GM23338 (cell line): ENCODE measurements at places on chromosomes 13 and 19. TPM values are rescaled to one million over a fixed set of nuclear protein-coding genes. Genes with fewer than 3 reads are reported as not detected.

- peak; percentile 44 for DNase-seq
Measured at GRCh38 chr19:9935506-9936325, 599 bp downstream of the OLFM2 start.

DNA sequence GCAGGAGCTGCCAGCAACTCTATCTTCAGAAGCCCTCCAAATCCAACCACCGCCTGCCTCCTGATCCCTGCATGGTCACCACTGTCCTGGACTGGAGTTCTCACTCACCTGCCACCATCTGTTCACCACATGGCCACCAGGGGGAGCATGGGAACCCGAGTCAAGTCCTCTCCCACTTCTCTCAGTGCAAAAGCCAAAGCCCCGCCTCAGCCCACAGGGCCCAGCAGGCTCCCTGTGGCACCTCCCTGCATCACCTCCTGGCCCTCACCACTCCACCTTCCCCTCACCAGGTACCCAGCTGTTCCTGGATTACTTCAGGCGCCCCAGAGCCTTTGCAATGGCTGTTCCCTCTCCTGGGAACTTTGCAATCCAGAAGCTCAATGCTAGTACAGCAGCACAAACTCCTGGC lies 5.3 kb downstream of the DHPS start:
- DNase-seq, result peak; percentile 96

GCDH gene
- 73.3 and 99.8 TPM in 2 replicates for total RNA-seq

GRCh38 chr13:98996046-98996445 lies 18.2 kb upstream of the DOCK9 start:
- DNase-seq, result no peak

TMC4 gene
- 0.58 and 2.3 TPM in 2 replicates for total RNA-seq

SIGLEC8 gene
- total RNA-seq, result not detected in 2 replicates

DNA sequence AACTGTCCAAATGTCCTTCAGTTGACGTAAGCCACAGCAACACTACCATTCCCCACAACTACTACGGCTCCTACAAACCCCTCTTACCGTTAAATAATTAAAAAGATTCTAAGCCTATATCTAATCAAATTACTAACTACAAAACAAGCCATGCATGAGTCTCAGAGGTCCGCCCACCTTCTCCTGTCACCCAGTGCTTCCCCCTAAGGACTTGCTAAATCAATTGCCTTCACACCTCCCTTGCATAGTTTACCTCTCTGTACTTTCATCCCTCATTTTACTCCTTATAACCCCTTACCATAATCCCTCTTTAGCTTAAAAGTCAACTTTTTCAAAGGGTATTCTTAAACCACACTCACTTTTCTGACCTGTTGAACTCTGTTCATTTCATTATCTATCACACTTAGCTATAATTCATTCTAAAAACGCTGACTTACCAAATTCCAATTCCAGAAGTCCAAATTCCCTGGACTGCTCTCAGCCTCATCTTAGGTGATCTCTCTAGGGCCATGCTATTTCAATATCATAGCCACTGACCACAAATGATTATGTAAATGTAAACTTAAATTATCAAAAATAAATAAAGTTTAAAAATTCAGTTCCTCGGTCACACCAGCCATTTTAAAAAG lies 187.8 kb downstream of the DIAPH3 start:
- peak; percentile 17 for DNase-seq

- no peak for DNase-seq
Measured at GRCh38 chr19:38277549-38277948, 13.2 kb downstream of the SPINT2 start.

GRCh38 chr13:102944821-102945220 lies 99.0 kb downstream of the ERCC5 start:
- DNase-seq, result no peak

- no peak for DNase-seq
Measured at GRCh38 chr19:43506629-43507028, 2.1 kb upstream of the PHLDB3 start.

- DNase-seq, result no peak
Measured at GRCh38 chr13:42999491-42999890, 7.5 kb upstream of the EPSTI1 start.

KLC3 gene
- 4.2 and 6.4 TPM in 2 replicates for total RNA-seq

DNA sequence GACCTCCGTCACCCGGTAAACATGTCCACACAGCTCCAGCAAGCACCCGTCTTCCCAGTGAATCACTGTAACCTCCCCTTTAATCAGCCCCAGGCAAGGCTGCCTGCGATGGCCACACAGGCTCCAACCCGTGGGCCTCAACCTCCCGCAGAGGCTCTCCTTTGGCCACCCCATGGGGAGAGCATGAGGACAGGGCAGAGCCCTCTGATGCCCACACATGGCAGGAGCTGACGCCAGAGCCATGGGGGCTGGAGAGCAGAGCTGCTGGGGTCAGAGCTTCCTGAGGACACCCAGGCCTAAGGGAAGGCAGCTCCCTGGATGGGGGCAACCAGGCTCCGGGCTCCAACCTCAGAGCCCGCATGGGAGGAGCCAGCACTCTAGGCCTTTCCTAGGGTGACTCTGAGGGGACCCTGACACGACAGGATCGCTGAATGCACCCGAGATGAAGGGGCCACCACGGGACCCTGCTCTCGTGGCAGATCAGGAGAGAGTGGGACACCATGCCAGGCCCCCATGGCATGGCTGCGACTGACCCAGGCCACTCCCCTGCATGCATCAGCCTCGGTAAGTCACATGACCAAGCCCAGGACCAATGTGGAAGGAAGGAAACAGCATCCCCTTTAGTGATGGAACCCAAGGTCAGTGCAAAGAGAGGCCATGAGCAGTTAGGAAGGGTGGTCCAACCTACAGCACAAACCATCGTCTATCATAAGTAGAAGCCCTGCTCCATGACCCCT lies 9.0 kb upstream of the CEACAM5 start:
- DNase-seq, result no peak

NACC1 gene
- 203 and 260 TPM in 2 replicates for total RNA-seq

- DNase-seq, result peak; percentile 44
Measured at GRCh38 chr19:1987197-1988187, 28.0 kb downstream of the BTBD2 start.

DNA sequence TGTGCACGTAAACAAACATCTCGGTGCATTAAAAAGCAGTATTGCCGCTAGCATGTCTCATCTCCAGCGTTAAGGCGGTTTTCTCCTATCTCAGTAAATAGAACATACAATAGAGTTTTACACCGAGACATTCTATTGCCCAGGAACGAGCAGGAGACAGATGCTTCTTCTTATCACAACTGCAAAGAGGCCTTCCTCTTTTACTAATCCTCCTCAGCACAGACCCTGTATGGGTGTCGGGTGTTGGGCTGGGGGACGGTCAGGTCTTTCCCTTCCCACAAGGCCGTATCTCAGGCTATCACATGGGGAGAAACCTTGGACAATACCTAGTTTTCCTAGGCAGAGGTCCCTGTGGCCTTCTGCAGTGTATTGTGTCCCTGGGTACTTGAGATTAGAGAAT lies 21.2 kb downstream of the ZNF233 start:
- no peak for DNase-seq

DNA sequence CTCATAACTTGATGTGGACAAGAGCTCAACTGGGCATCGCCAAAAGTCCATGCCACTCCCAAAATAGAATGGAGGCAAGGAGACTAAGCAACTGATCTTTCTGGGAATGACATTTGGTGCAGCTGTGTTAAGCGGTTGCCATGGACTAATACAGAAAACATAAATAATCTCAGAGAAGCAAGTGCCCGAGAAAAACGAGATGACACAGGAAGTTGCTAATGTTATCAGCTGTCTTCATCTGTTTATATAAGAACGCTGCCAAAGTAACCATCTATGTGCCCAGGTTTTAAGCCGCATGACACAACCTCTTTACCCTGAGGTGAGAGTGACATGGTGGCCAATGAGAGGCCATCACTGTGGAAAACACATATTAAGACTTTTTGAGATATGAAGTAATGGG lies 54.9 kb upstream of the SACS start:
- no peak for DNase-seq
